ENCODE measurements at places on chromosomes 6 and 20. TPM values are rescaled to one million over a fixed set of nuclear protein-coding genes. Genes with fewer than 3 reads are reported as not detected.

CLPSL2 gene
- total RNA-seq = not detected

- H3K27me3 ChIP-seq = peaks cover 9% of the 10 kb centered on the region
- no peaks in the 10 kb centered on the region for H3K36me3 ChIP-seq
- no peak for DNase-seq
- H3K4me3 ChIP-seq = no peak overlapping the region
Measured at GRCh38 chr6:136544326-136544725, 5.9 kb downstream of the MAP7 start.

- no peak overlapping the region for H3K27ac ChIP-seq
- H3K4me1 ChIP-seq = no peaks in the 10 kb centered on the region
- H3K27me3 ChIP-seq = 0 out of 3 replicates have a peak, but pooled peaks cover 8% of the 10 kb centered on the region
- no peak for DNase-seq
- H3K36me3 ChIP-seq = no peaks in the 10 kb centered on the region
Measured at GRCh38 chr6:90086517-90086916, 192.2 kb downstream of the GJA10 start.

DNA sequence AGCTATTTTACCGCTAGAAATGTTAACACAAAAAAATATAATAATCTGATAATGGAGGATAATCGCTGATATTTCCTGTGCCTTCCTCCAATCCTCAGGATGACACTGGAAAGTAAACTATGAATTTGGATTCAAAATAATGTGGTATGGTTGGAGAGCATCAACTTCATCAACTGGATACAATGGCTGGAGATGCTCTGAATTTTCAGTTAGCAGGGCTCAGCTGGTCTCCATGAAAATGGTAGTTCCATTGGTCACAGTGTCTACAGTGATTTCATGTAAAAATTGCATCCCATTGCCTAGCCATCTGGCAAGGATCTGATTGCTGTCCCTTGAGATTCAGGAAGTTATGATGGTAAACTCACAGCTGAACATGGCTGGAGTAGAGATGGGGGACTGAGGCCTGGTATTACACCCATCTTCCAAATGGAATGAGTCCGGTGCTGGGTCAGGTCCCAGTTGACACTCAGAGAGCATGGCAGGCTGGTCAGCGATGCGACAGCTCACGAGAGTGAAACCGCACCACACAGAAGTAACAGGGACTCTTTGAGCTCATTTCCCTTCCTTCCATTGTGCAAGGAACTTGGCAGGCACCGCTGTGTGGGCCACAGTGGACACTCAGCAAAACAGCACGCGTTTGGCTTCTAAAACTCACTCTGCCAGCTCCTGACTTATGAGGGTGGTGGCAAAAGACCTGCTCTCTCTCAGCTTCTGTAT lies 142.4 kb upstream of the TNFAIP3 start:
- peaks cover 89% of the 10 kb centered on the region for H3K4me1 ChIP-seq
- H3K27me3 ChIP-seq = no peaks in the 10 kb centered on the region
- H3K36me3 ChIP-seq = no peaks in the 10 kb centered on the region
- H3K4me3 ChIP-seq = no peak overlapping the region
- H3K27ac ChIP-seq = peak overlapping the region; percentile 98

LINC00237 gene
- not detected for total RNA-seq

GRIK2 gene
- total RNA-seq = not detected

ECI2 gene
- total RNA-seq = 228 TPM

DNA sequence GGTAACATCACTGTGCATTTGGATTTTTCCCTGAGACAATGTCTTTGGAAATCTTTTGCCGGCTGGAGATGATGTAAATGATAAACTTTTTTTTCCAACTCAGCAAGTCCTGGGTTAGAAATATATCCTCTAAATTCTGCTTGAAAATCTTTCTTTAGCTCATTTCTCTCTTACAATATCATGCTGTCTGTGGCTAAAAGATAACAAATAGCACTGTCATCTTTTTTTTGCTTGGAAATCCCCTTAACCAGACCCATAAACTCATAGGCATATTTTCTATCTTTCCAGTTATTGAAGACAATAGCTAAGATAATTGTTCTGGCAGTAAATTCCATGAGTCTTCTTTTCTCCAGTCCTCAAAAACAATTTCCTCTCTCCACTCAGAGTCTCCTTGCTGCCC lies 481.5 kb downstream of the NKAIN2 start:
- no peaks in the 10 kb centered on the region for H3K36me3 ChIP-seq
- no peak for DNase-seq
- no peaks in the 10 kb centered on the region for H3K4me1 ChIP-seq
- no peak overlapping the region for H3K4me3 ChIP-seq

DNA sequence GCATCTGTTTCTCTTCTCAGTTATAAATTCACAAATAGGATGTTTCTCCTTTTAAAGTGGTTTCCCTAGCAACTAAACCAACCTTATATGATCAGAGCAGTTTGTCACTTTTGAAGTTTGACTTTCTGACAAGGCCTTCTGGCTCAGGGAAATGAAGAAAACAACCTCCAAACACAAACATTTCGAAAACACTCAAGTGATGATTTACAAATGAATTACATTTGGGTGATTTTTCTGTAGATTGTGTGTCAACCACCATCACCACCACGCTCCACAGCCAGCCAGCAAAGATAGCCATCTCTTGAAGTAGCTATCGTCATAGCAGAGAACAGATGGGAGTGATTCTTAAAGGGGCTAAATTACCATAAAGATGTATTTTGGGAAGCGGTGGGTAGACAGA lies 16.5 kb upstream of the MLIP start:
- no peaks in the 10 kb centered on the region for H3K36me3 ChIP-seq
- peaks cover 18% of the 10 kb centered on the region for H3K4me1 ChIP-seq
- no peaks in the 10 kb centered on the region for H3K27me3 ChIP-seq
- no peak overlapping the region for H3K27ac ChIP-seq

DNA sequence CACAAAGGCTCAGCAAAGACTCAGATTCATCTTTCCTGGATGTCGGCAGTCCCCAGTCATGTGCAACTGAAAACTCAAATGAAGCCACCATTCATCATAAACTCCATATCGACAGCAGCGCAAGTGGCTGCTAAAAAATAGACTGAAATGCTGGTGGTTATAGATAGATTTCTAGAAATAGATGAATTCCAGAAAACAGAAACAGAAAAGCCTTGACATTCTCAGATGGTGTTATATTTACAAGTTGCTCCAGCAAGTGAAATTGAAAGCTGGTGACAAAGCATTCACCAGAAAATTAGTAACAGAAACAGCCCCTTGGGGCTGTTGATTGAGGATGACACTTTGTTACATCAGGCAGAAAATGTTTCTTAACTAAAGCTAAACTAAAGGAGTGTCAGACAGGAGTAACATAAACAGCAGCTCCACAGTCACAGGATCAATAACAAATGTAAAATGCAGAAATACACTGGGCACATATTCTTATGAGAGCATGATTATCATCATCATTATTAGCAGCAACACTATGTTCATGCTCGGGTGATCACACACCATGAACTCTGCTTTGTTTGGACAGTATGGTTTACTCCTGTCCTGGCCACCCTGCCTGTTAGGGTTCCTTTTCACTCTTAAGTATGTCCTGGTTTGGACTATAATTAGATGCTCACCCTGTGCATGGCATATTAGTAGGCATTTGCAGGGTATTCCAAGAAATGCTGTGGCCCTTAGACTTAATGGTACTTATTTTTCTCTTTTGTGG lies 36.4 kb upstream of the SLC35F1 start:
- H3K4me3 ChIP-seq = no peak overlapping the region
- 0 out of 3 replicates have a peak, but pooled peaks cover 4% of the 10 kb centered on the region for H3K27me3 ChIP-seq
- no peaks in the 10 kb centered on the region for H3K36me3 ChIP-seq
- no peaks in the 10 kb centered on the region for H3K4me1 ChIP-seq

GMPR gene
- total RNA-seq = not detected

PTCRA gene
- not detected for total RNA-seq

- H3K36me3 ChIP-seq = no peaks in the 10 kb centered on the region
- DNase-seq = no peak
- no peak overlapping the region for H3K27ac ChIP-seq
Measured at GRCh38 chr6:140985679-140986275, 1146.9 kb upstream of the GJE1 start.

DNA sequence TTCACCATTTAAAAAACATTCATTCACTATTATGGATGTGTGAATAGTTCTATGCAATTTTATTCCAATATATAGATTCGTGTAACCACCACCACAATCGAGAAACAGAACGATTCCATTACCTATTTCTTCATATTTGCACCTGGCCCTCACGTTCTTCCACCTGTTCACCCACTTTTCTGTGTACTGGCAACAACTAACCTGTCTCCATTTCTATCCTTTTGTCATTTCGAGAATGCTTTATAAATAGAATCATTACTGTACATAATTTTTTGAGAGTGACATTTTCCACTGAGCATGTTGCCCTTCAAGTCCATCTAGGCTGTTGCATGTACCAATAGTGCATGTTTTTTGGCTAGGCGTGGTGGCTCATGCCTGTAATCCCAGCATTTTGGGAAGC lies 23.2 kb upstream of the STX11 start:
- H3K27ac ChIP-seq = no peak overlapping the region
- DNase-seq = no peak
- H3K4me1 ChIP-seq = no peaks in the 10 kb centered on the region
- peaks cover 15% of the 10 kb centered on the region for H3K27me3 ChIP-seq
- no peaks in the 10 kb centered on the region for H3K36me3 ChIP-seq

DNA sequence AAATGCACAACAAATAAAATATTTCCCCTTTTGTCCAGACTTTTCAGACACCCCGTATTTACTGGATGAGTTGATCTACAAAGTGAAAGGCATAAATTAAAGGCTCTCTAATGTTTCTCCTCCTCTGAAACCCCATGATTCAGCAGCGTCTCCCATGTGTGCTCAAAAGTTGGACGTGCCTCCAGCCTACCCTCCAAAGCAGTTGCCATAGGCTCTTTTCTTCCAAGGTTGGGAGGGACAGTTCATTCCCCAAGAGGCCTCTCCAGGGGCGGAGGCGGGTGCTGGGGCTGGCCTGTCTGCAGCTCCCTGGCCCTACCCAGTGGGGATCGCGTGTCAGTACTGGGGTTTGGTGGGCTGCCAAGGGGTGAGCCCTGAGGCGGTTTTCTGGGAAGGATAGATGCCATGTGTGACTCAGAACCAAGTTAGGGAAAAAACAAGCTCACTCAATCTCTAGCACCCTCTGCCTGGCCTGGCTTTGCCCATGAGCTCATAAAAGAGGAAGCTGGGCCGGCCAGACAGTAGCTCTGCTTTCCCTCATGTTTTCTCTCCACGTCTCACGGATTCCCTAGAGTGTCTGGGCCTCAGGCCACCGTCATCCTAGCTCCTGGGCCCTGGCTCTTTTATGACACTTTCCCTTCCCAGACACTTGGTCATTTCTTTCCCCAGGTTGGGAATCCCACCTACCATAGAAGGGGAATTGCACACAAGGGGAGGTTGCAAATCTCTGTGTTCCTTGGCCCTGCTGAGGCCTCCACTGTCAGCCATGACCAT lies 8.0 kb upstream of the IER3 start:
- no peak overlapping the region for H3K27ac ChIP-seq
- no peak overlapping the region for H3K4me3 ChIP-seq
- no peak for DNase-seq
- H3K36me3 ChIP-seq = no peaks in the 10 kb centered on the region
- no peaks in the 10 kb centered on the region for H3K27me3 ChIP-seq

VSX1 gene
- not detected for total RNA-seq

TLDC2 gene
- 1.6 TPM for total RNA-seq

DNA sequence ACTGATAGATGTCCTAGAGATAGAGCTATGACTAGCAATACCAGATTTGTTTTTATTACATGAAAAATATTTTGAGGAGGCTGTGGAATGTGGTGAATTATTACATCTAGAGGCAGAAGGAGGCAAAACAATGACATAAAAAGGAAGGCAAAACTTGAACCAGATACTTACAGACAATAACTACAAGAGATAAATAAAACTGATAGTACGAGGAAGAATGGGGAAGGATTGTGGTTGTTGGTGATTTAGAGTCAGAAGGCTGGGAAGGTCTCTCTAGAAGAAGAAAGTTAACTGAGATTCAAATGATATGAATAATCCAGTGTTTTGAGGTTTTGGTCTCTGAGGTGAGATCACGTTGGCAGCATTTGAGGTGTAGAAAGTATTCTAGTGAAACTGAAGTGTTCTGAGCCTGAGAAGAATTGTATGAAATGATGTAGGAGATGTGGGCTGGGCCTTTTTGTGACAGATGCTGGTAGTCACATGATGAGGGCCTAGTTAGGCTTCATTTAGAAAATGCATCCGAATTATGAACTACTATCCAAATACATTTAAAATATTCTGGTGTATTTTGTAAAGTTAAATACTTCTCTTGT lies 589.1 kb downstream of the EYS start:
- H3K4me1 ChIP-seq = no peaks in the 10 kb centered on the region
- DNase-seq = no peak
- H3K27me3 ChIP-seq = no peaks in the 10 kb centered on the region
- H3K27ac ChIP-seq = no peak overlapping the region

GRCh38 chr6:99409672-99410071 lies 15.4 kb downstream of the PNISR start:
- no peaks in the 10 kb centered on the region for H3K27me3 ChIP-seq
- H3K4me3 ChIP-seq = no peak overlapping the region
- H3K27ac ChIP-seq = no peak overlapping the region
- peaks cover 10% of the 10 kb centered on the region for H3K36me3 ChIP-seq
- H3K4me1 ChIP-seq = no peaks in the 10 kb centered on the region

- no peaks in the 10 kb centered on the region for H3K27me3 ChIP-seq
- no peaks in the 10 kb centered on the region for H3K4me1 ChIP-seq
- H3K27ac ChIP-seq = no peak overlapping the region
- no peak overlapping the region for H3K4me3 ChIP-seq
Measured at GRCh38 chr6:100160930-100161329, 166.9 kb upstream of the MCHR2 start.

SLC17A3 gene
- 0.09 TPM for total RNA-seq

- peak overlapping the region; percentile 88 for H3K4me3 ChIP-seq
- H3K27me3 ChIP-seq = no peaks in the 10 kb centered on the region
- DNase-seq = peak; percentile 86
- H3K27ac ChIP-seq = peak overlapping the region; percentile 100
- H3K4me1 ChIP-seq = peaks cover 68% of the 10 kb centered on the region
- H3K36me3 ChIP-seq = no peaks in the 10 kb centered on the region
Measured at GRCh38 chr6:155327326-155328073, 13.2 kb upstream of the TFB1M start.

- no peak for DNase-seq
- H3K4me3 ChIP-seq = no peak overlapping the region
- H3K4me1 ChIP-seq = peaks cover 13% of the 10 kb centered on the region
- no peaks in the 10 kb centered on the region for H3K36me3 ChIP-seq
- no peak overlapping the region for H3K27ac ChIP-seq
Measured at GRCh38 chr6:30497714-30498113, 8.4 kb downstream of the HLA-E start.

- H3K4me1 ChIP-seq = peaks cover 5% of the 10 kb centered on the region
- H3K27ac ChIP-seq = no peak overlapping the region
- H3K4me3 ChIP-seq = no peak overlapping the region
- no peak for DNase-seq
- H3K36me3 ChIP-seq = no peaks in the 10 kb centered on the region
Measured at GRCh38 chr20:62709537-62709905, 885 bp downstream of the NTSR1 start.

GRCh38 chr20:34129518-34130162 lies 17.6 kb upstream of the EIF2S2 start:
- H3K36me3 ChIP-seq = no peaks in the 10 kb centered on the region
- peak; percentile 89 for DNase-seq
- no peak overlapping the region for H3K27ac ChIP-seq
- H3K4me1 ChIP-seq = peaks cover 58% of the 10 kb centered on the region
- H3K27me3 ChIP-seq = no peaks in the 10 kb centered on the region

MOG gene
- total RNA-seq = not detected

Measured in HepG2 (cell line).